ENCODE measurements at places on chromosomes 5 and 9.

- DNase-seq: no peak
Observed at GRCh38 chr5:32589416-32589815, 4.1 kb downstream of the SUB1 start.

GRCh38 chr5:7361593-7361992 is 34.3 kb upstream of the ADCY2 start:
- DNase-seq: no peak

DNA sequence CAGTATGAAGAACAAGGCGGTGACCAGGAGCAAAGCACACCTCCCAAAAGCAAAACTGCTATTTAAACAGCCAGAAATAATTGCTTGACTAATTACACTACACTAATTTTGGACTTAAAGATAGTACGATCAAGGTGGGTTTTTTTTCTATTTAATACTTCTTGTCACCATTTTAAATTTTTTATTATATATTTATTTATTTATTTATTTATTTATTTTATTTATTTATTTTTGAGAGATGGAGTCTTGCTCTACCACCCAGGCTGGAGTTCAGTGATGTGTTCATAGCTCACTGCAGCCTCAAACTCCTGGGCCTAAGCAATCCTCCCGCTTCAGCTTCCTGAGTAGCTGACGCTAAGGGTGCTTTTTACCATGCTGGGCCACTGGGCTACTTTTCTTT is 146.2 kb upstream of the IRX1 start:
- DNase-seq: no peak

GRCh38 chr5:122077366-122078115 is 518 bp downstream of the LOX start:
- peak; percentile 47 for DNase-seq

GRCh38 chr5:139593716-139594319 is 32.7 kb downstream of the UBE2D2 start:
- DNase-seq: peak; percentile 35

- no peak for DNase-seq
Observed at GRCh38 chr5:174148721-174149120, 103.2 kb downstream of the NSG2 start.
